ENCODE measurements at places on chromosomes 7 and 10.

DNA sequence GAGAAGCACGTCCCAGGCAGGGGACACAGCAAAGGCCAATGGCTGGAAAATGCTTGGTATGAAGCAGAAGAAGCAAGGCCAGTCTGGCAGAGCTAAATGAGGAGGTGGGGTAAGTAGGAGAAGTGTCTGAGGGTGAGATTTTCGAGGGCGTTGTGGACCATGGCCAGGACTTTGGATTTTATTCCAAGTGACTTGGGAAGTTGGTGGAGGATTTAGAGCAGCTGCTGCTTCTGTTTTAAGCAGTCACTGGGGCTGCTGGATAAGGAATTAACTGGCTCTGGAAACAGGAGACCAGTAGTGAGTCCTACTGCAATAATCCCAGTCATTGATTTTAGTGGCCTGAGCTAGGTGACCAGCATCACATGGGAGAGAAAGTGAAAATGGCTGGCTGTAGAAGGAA is 67.6 kb upstream of the GSDME start:
- DNase-seq: no peak

GRCh38 chr7:146514304-146514703 is 397.7 kb downstream of the CNTNAP2 start:
- DNase-seq: no peak

DNA sequence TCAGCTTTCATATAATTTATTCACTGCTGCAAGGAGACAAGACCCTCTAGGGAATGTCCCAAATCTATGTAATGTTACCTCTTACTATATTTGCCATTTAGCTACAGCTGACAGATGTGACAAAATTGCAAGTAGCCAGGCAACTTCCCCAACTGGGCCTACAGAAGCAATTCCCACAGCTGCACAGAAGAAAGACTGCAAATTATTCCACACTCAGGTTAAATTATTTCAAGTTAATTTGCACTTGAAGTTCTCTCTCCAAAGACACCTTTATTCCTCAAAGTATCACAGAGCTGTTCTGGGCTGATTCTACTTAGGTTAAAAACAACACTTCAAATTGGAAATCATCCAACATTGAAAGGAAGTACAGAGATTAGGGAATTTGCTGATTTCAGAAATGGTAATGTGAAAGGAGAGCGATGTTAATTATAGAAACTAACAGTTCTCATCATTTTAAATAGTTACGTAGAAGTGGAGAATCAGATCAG is 133.6 kb downstream of the THSD7A start:
- DNase-seq: no peak

- no peak for DNase-seq
Measured at GRCh38 chr10:128897401-128898129, 569.5 kb upstream of the MGMT start.

DNA sequence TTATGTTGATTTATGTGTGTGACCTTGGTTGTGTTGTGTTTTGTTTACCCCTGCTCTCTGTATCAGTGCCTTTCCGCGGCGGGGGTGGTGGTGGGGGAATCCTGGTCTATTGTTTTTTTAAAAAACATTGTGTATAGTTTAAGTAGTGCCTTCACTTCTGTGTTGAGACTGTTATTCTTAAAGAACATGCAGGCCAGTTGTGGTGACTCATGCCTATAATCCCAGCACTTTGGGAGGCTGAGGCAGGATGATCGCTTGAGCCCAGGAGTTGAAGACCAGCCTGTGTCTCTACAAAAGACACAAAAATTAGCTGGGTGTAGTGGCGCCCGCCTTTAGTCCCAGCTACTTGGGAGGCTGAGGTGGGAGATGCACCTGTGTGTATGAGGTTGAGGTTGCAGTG is 429.0 kb upstream of the LRGUK start:
- DNase-seq: no peak

DNA sequence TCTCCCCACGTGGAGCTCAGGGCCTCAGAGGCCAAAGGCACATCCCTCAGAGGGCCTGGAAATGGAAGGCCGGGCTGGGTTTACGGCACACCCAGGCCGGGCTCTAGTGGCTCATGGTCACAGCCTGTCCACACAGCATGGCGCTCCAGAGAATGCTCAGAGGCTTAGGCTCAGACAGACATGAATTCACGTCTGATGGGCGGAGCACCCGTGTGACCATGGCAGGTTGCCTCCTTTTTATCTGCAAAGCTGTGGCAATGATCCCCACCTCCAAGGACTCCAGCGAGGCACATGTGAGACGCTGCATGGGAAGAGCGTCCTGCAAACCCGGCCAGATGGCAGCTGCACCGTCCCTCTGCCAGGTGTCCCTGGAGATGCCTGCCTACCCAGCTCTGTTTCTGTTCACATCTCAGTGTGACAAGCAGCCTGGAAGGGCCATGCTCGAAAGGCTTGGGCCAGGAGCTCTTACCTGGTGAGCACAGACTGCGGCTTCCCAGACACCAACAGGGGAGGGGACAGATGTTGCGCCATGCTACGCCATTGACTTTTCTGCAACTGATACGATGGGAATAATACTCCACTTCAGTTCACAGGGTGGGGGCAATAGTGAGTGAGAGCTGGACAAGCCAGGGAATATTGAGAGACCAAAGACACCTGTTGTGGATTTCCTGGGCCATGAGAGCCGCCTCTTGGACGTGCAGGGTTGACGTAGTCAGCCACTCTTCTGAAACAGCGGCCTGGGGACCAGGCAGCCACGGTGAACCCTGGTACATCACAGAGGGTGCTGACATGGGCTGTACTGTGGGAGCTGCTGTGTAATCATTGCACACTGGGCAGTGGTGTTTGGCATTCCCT is 34.4 kb upstream of the FAM20C start:
- no peak for DNase-seq

All from right renal cortex interstitium (tissue), 3 donors.